ENCODE measurements at places on chromosomes 5 and 9.

DNA sequence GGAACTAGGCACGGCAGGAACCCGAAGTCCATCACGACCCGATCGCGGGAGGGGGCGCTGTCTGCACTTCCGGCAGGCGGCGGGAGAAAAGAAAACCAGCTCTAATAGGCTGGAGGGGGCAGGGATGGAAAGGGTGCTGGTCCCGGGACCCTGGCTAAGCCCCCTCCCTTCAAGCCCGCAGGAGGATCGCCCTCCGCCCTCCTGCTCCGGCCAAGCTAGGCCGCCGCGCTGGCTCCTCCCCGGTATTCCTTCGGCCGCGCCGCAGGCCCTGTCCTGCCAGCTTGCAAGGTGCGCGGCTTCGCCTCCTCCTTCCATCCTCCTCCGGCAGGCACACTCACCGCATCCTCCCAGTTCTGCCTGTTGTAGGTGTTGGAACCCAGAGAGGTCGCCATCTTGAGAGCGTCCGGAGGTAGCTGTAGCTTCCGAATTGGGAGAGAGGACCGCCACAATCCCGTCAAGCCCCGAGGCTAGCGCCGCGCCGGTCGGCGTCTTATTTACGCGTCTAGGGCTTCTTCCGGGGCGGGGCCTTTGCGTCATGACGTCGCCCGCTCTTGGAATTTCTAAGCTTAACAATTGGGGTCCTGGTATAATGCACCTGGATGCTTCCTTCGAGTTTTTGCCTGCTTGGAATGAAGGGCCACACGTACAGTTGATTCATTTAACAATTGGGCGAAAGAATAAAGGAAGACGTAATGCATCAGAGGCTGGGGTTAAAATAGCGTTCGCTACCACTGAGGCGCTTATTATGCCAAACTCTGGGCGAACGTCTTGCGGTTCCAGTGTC is at the start of gene RBM22:
TSS of gene RBM22 (minus strand) at position 469 of the 784 bp plus-strand sequence. CDS start at position 392, 77 bp downstream.
- peak; percentile 90 for DNase-seq
- no peak within 1 kb of the TSS for H3K4me3 ChIP-seq
- H3K27me3 ChIP-seq, result no peaks in the 10 kb centered on the region
- no peak within 1 kb of the TSS for H3K27ac ChIP-seq

GRCh38 chr9:131319486-131319885 is 30.0 kb downstream of the PLPP7 start:
- no peaks in the 10 kb centered on the region for H3K27me3 ChIP-seq
- no peak overlapping the region for H3K4me3 ChIP-seq
- no peak for DNase-seq
- H3K4me1 ChIP-seq, result no peaks in the 10 kb centered on the region
- H3K27ac ChIP-seq, result no peak overlapping the region

DNA sequence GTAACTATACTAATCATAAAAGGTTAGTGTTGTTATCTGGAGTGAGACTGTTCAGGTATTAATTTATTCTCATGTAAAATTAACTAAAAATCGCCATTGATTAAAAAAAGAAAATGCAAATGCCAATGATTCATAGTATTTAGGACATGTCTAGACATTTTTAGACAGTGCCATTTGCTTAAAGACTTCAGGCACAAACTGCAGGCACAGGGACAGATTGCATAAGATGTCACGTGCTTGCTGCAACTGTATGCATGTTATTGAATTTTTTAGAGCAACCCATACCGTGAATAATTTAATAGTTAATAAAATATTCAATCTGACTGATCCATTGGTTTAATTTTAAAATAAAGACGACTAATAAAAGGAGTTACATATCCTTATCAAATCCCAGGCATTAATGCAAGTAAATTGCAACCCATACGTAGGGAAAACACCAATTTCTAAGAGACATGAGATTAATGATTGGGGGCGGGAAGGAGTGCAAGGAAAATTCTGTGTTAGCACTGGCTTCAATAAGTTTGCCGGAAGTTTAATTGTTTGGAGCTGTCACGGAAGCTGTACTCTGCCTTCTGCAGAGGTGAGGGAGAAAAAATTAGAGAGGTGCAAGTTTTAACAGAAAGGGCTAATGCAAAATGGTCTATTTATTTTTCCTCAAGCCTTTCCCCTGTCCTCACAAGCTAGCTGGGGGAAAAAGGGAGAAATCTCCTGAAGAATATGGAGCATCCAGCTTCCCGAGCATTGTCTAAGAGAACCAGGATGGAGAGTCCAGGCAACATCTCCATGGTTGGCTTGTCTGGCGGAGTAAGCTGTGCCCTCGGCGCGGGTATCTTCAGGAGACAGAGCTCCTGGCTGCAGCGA is 2.9 kb downstream of the EDIL3 start:
- DNase-seq, result no peak
- no peak overlapping the region for H3K4me3 ChIP-seq
- peaks cover 27% of the 10 kb centered on the region for H3K27me3 ChIP-seq
- H3K36me3 ChIP-seq, result no peaks in the 10 kb centered on the region
- H3K27ac ChIP-seq, result no peak overlapping the region

DNA sequence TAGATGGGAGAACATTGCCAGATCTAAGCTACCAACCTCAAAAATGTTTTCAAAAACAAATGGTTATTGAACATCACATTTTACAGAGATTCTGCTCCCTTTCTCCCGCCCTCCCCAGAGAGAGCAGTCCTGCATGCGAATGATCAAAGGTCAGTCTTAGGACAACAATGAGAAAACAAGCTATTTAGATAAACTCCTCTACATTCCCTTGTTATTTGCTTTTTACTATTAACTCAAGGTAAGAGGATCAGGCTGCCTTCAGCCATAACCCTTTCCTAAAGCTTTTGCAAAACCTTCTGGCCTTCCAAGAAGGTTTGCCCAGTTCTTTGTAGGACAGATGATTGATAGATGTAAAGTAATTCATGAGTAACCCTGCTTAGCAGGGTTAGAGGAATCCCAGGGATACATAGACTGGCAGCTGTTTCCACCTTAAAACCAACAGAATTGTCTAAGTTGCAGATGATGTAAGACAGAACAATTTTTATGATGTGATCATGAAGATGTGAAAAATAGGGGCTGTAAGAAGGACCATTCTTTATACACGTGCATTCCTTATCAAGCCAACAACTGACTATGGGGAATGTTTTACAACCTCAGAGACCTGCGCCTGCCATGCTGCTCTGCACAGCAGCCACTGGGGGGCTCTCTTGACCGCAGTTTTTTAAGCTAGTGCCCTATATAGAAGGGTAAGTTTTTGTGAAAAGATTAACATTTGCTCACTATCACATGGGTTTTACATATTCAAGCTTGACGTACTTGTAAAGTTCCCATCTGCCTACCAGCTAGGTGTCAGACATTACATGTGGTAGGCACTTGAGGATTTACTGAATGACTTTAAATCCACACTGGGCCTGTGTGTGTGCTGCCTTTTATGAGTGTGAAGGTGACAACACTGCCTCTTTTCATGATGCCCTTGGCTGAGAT is 2.3 kb upstream of the ZNF782 start:
- H3K27me3 ChIP-seq, result no peaks in the 10 kb centered on the region
- peak; percentile 58 for DNase-seq
- H3K27ac ChIP-seq, result no peak overlapping the region
- H3K4me1 ChIP-seq, result peaks cover 27% of the 10 kb centered on the region
- no peak overlapping the region for H3K4me3 ChIP-seq
- H3K36me3 ChIP-seq, result no peaks in the 10 kb centered on the region

DNA sequence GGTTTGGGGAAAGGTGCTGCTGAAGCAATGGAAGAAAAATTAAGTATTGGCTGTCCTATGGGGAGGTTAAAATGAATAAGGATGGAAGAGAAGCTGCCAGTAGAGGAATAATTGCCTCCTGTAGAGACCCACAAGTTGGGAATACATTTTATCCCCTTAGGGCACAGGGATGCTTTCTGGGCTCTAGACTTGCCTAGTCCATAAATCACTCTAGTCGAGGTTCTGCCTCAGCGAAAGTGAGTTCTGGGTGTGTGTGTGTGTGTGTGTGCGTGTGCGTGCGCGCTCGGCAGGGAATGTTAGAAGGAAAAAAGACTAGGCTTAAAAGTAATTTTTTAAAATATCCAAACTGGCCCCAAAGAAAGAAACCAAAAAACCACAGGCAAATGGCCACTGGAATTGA is 291.6 kb downstream of the DOCK8 start:
- H3K4me3 ChIP-seq, result peak overlapping the region; percentile 0
- H3K27ac ChIP-seq, result peak overlapping the region; percentile 0
- no peaks in the 10 kb centered on the region for H3K36me3 ChIP-seq
- no peak for DNase-seq
- H3K4me1 ChIP-seq, result peaks cover 2% of the 10 kb centered on the region
